ENCODE measurements at places on chromosomes 1 and 21. TPM values are rescaled to one million over a fixed set of nuclear protein-coding genes. Genes with fewer than 3 reads are reported as not detected.

DNA sequence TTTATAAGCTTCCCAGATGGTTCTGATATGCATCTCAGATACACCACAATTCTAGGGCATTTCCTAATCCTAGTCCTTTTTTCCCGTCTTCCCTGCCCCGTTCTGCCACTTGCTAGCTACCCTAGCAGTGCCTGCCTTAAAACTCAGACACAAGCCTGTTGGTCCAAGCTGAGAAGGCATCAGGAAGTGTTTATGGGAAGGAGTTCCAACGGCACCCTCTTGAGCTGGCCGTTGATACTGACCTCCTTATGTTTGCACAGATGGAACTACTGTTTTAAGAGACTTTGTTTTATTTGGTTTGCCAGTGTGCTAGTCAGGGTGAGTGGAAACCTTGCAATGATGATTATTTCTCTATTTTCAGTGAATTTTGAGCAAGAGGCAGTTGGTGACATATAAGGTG is 67.2 kb downstream of the UCK2 start:
- DNase-seq: no peak

GRCh38 chr1:246001837-246002230 is 505.2 kb downstream of the SMYD3 start:
- no peak for DNase-seq

DNA sequence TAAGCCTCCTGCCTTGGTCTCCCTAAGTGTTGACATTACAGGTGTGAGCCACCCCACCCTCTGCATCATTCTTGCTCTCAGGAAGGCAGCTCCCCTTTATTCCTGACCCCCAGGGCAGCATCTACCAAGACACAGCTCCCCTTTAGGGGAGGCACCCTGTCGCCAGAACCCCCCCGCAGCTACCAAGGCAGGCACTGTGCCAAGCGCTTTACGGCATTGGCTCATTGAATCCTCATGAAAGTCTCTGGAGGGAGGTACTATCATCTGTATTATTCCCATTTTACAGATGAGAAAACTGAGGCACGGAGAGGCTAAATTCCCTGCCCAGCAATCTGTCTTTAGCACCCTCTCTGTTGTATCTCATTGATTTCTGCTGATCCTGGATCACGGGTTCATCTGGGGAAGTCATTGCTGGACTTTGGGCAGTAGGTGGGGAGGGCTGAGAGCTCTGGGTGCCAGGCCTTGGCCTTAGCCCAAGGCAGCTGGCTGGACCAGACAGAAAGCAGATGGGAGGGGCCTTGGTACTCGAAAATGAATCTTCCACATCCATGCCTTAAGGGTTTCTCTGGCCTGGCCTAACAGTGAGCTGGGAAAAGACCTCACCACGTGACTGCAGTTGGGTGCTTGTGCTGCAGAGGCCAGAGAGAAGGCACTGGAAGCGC is 5.9 kb downstream of the PLOD1 start:
- DNase-seq: no peak

- no peak for DNase-seq
Observed at GRCh38 chr21:42317341-42317741, 2.1 kb upstream of the TFF3 start.

DNA sequence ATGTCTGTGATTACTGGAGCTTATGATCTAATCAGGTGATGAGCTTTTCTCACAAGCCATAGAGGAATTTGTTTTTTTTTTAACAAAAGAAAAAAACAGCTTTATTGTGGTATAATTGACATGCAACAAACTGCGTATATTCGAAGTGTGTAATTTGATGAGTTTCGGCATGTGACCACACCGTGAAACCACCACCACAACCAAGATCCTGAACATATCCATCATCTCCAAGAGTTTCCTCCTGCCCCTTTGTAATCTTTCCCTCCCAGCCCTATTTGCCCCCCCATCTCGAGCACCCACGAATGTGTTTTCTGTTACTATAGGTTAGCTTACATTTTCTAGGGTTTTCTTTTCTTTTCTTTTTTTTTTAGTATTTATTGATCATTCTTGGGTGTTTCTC is 4.7 kb downstream of the PGBD2 start:
- DNase-seq: no peak

The CEP170 gene
- polyA plus RNA-seq: 54.4 TPM

GRCh38 chr1:183075861-183076260 is 52.6 kb downstream of the LAMC1 start:
- no peak for DNase-seq

GRCh38 chr21:22319435-22319834 is 1321.2 kb downstream of the NCAM2 start:
- DNase-seq: no peak

- DNase-seq: no peak
Observed at GRCh38 chr1:84785271-84786036, 95.2 kb upstream of the SSX2IP start.

- no peak for DNase-seq
Observed at GRCh38 chr1:113451710-113452109, 61.4 kb downstream of the MAGI3 start.

The PSMD4 gene
- 183 TPM for polyA plus RNA-seq

- DNase-seq: no peak
Observed at GRCh38 chr1:38179483-38179882, 132.9 kb upstream of the POU3F1 start.

DNA sequence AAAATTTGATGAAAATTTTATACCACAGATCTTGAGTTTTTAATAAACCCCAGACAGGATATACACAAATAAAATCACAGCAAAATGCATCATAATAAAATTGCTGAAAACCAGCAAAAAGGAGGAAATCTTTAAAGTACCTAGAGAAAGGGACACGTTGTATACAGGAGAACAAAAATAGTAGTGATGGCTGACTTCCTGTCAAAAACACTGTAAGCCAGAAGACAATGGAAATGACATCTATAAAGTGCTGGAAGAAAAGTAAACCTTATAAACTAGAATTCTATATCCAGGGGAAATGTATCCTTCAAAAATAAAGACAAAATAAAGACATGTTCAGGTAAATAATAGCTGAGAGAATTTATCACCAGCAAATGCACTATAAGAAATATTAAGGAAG is 14.6 kb upstream of the PTGFRN start:
- DNase-seq: no peak

The RNF11 gene
- polyA plus RNA-seq: 124 TPM

DNA sequence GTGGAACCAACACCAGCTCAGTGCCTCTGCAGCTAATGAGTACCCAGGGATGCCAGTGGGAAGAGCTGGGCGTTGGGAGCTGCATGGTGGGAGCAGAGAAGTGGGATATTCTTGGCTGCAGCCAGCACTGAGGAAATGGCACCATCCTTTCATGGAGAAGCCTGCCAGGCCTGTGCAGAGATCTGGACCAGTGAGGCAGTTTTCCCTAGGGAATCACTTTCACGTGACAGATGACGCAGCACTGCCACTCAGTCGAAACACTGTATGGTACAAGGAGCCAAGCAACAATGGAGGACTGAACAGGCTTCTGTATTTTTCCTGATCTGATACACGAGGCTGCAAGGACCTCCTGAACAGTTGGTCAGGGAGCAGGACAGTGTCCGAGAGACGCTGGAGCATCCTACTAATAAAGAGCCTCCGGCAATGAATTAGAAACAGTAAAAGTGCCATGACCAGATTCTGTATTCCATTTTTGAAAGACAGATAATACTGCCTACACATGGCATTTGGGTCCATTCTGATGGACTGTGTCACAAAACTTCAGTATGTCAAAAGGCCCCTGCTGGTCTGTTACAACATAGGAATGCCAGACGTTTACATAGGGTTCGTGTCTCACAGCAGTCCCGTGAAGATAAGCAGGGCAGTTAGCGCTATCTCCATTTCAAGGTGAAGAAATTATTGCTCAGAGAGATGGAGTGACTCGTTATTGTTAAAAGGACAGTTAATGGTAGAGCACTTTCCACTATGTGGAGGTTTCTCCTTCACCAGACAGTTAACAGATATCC is 44.0 kb upstream of the LMO4 start:
- no peak for DNase-seq

GRCh38 chr1:231446138-231446537 is 24.1 kb upstream of the EGLN1 start:
- DNase-seq: peak; percentile 7

DNA sequence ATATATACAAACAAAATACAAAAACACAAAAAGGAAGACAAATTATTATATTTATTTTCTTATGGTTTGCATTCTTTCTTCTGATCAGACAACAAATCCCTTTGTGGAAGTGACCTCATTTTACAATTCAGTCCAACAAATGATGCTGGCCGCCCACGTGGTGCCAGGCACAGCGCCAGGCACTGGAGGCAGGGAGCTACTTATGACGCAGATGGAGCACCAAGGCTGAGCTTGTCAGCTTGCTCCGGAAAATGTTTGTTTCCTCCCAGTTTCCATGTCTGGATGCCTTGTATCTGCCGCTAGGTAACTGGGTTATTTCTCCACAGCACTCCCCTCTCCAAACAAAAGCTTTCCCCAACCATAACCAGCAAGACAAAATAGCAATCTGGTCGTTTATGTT is 30.7 kb upstream of the CD34 start:
- no peak for DNase-seq

All from renal pelvis (tissue), 12 donors.